ENCODE measurements at places on chromosomes 7 and 10. TPM values are rescaled to one million over a fixed set of nuclear protein-coding genes. Genes with fewer than 3 reads are reported as not detected.
A peak's percentile ranks its signal among the peaks of the same experiment; 100 is the strongest.

SPACDR gene
- total RNA-seq: 0.77 TPM

- no peak overlapping the region for H3K4me3 ChIP-seq
- H3K36me3 ChIP-seq: peaks cover 7% of the 10 kb centered on the region
- H3K4me1 ChIP-seq: no peaks in the 10 kb centered on the region
Observed at GRCh38 chr10:21832821-21833130, 170.8 kb downstream of the DNAJC1 start.

- H3K36me3 ChIP-seq: no peaks in the 10 kb centered on the region
- no peak overlapping the region for H3K4me3 ChIP-seq
- no peaks in the 10 kb centered on the region for H3K27me3 ChIP-seq
- no peaks in the 10 kb centered on the region for H3K4me1 ChIP-seq
- peak overlapping the region; percentile 58 for H3K27ac ChIP-seq
Observed at GRCh38 chr10:27568196-27569175, 64.4 kb downstream of the RAB18 start.

- no peak overlapping the region for H3K27ac ChIP-seq
- H3K4me1 ChIP-seq: peaks cover 10% of the 10 kb centered on the region
- no peaks in the 10 kb centered on the region for H3K36me3 ChIP-seq
Observed at GRCh38 chr7:2037808-2038522, 194.8 kb downstream of the MAD1L1 start.

- no peak overlapping the region for H3K27ac ChIP-seq
- DNase-seq: no peak
- no peaks in the 10 kb centered on the region for H3K27me3 ChIP-seq
- H3K4me3 ChIP-seq: no peak overlapping the region
Observed at GRCh38 chr10:15196021-15196834, 27.7 kb upstream of the NMT2 start.
